ENCODE measurements at places on chromosomes 1 and 21. TPM values are rescaled to one million over a fixed set of nuclear protein-coding genes. Genes with fewer than 3 reads are reported as not detected.

- no peak for DNase-seq
These were observed 5.1 kb downstream of the ATF3 start for GRCh38 chr1:212613440-212614335.

DNA sequence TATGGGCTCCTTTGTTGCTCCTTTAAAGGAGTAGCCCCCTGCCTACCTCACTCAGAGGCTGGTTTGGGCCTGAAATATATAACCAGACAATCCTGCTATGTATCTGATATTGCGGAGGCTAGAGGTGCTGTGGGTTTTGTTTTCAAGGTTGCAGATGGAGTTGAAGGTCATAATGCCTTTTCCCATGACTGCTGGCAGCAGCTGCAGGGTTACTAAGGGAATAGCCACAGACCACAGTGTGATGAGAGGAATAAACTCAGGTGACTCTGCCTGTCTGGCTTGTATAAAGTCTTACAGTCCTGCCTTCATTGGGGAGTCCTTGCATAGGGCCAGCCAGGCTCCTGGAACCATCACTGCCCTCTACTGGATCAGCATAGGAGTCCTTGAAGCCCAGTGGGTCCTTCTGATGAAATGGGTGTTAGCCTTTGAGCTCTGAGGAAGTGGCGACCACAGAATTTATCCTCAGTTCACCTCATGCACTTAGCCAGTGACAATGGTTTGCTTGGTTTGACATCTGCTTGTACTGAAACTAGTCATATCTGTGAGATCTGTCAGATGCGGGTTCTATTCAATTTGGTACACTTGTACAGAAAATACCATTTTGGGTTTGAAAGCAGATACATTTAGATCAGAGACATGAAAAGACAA is 174.4 kb upstream of the HMCN1 start:
- DNase-seq = no peak

The SLC5A3 gene
- 0.58 TPM for polyA plus RNA-seq

DNA sequence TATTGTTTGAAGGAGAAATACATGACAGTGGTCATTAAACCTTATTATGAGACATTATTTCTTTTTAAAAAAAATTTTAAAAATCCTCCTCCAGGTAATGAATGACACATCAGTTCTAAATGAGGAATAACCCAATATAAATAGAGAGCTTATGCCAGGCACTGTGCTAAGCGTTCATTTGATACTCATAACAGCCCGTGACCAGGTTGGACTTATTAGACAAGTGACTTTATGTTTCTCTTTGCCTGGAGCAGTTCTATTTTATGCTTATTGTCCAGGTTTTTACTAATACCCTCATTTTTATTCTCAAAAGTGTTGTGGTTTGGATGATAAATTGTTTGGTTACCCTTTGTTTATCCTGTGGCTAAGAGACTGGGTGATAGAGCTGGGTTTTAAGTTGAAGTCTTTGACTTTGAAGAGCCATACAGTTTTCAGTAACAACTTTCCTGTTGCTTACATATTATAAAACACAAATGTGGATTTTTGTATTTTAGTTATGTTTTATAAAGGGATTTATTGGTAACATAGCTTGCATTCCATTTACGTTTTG is 84.2 kb downstream of the RABGAP1L start:
- no peak for DNase-seq

The TFF3 gene
- polyA plus RNA-seq = 7.9 TPM

The TRIM33 gene
- 3.5 TPM for polyA plus RNA-seq

The CD84 gene
- 0.73 TPM for polyA plus RNA-seq

The WDR64 gene
- not detected for polyA plus RNA-seq

The GPR61 gene
- not detected for polyA plus RNA-seq

The TMOD4 gene
- polyA plus RNA-seq = 0.88 TPM
